Activated CD4-positive, alpha-beta T cell treated with anti-CD3 and anti-CD28 coated beads, Interleukin-2, amount 10 ng/mL, durations not matched to agents 7 days and 5 days (primary cell): ENCODE measurements at places on chromosomes 4 and X.

DNA sequence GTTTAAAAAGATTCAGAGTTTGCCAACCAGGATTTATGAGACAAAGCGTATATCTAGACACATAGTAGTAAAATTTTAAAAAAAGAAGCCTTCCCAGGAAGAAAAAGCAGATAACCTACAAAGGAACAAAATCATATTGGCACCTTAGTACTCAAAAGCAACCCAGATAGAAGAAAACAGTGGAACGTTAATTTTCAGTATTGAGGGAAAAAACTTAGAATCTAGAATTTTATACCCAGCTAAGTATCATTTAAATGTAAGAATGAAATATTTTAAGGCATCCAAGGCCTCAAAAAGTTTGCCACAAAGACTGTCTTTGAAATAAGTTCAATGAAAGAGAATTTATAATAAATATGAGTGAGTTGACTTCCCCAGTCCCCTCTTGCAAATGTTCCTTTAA is 96.5 kb upstream of the EOLA2 start:
- DNase-seq: no peak

DNA sequence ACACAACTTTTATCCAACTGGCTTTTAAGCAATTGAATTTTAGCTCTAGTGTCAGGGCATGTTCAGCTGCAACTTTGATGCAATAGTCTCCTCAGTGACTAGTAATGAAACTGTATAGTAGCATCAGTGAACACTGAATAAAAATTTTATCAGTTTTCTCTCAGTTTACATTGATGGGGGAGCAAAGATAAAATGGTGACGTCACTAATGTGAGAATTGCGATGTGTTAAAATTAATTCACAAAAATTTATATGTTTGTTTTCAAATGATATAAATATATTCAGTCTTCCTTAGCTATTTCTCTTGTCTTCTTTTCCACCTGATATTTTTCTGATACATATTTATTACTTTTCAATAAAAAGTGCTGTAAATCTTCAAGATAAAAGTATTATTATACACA is 508.8 kb upstream of the AGA start:
- DNase-seq: no peak

GRCh38 chr4:30833206-30833605 is 113.0 kb downstream of the PCDH7 start:
- no peak for DNase-seq

DNA sequence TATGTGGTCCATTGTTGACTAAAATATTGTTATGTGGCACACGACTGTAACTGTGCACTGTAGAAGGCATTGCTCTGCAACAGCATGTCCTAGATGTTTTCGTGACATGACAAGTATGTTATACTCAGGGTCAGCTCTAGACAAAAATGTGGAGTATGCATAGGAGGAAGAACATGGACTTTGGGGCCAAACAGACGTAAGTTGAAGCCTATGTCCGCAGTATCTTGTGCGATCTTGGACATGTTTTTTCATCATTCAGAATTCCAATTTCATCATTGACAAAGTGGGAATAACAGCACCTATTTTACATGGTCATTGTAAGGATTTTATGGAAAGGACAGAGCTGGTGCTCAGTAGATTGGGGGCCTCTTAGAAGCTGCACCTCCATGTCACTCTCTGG is 27.7 kb upstream of the PROM1 start:
- DNase-seq: no peak

- DNase-seq: no peak
These were observed 112.3 kb upstream of the GALNT7 start for GRCh38 chr4:173056271-173056670.

DNA sequence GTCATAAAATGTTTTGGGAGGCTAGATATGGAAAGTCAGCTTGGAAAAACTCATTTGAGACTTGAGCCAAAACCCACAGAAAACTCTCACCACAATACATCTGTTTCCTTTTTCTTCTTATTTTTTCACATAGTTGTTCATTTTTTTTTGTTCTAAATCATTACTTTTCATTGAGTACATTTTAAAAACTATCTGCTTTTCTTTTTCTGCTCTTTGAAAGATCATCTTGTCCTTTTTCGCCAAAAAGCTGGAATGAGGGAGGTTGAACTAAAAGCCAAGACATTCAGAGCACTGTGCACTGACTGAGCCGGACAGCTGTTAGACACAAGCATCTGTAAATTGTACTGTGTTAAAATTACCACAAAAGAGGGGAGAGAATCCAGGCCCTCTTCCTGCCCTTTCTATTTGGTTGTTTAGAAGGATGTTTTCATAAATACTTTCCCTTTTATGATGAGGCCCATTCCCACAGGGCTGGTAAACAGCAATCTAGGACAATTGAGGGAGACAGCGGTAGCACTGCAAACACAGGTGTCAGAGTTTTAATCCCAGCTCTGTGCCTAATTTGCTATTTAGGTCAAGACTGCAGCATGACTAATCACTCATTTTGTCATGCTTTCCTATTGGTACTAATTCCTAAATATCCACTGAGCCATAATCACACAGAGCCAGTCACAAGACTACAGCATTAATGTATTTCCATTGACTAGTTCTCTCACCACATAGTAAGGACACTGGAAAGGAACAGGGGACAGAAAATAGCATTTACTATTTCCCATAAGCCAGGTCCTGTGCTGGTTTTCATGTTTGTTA is 7.3 kb upstream of the RNF150 start:
- DNase-seq: no peak
